ENCODE measurements at places on chromosomes 7 and 10.
A peak's percentile ranks its signal among the peaks of the same experiment; 100 is the strongest.

- DNase-seq, result peak; percentile 75
These were observed 24.9 kb downstream of the NUDT1 start for GRCh38 chr7:2266911-2267310.

DNA sequence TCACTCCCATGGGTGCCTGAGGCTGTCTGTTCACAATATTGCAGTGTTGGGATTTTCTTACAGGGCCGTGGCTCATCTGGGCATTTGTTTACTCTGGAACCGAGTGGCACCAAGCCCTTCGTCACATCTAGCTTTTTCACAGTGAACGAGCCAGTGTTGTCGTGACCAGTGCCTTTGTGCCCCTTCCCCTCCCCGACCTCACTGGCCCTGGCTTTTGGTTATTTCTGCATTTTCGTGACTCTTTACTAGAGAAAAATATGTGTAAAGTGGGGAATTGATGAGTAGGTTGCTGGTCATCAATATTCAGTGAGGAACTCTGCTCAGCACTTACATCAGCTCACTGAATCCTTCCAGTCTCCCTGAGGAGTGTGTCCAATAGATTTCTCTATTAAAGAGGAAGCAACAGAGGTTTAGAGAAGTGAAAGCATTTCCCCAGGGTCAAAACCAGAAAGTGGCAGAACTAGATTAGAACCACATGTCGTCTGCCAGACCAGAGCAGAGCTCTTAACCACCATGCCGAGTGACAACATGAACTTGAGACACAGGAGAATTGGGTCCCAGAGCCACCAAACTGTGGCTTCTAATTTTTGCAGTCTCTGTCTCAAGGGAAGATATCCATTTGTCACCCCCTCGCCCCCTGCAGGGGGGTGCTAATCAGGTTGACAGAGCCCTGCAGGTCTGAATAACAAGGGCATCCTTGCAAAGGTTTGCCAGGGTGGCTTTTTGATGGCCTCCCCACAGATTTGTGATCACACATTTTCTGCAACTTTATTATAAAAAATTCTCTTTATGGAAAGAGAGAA, 125.3 kb downstream of the CHN2 start:
- no peak for DNase-seq

GRCh38 chr10:5732141-5732540, 47.5 kb downstream of the TASOR2 start:
- no peak for DNase-seq

DNA sequence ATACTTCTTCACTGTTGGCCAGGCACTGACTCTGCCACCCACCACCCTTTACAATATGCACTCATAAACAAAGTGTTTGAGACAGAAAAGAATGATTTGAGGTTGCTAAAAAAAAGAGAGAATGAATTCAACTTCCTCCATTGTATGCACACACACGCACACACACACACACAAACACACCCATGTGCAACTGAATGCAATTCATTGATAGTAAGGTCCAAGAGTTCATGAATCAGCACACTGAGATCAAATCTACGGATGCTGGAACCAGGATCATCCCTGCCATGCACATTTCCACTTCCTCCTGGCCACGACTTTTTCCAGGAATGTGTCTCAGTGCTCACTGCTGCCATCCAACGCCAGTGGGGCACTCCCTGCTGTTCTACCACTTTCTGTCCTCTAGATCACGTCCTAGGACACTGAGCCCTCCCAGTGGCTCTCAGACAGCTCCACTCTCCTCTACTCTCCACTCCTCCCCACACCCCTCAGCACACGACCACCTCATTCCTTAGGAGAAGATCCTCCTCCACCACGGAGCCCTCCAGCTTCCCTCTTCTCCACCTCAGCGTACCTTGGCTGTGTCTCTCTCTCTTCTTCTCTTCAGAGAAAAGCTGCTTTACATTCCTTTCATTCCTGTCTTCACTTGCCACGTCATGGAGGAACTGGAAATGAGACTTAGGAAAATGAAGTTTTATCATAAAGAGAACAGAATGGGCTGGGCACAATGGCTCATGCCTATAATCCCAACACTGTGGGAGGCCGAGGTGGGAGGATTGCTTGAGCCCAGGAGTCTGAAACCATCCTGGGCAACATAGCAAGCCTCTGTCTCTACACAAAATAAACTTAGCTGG, 12.0 kb upstream of the TMEM213 start:
- DNase-seq, result no peak

DNA sequence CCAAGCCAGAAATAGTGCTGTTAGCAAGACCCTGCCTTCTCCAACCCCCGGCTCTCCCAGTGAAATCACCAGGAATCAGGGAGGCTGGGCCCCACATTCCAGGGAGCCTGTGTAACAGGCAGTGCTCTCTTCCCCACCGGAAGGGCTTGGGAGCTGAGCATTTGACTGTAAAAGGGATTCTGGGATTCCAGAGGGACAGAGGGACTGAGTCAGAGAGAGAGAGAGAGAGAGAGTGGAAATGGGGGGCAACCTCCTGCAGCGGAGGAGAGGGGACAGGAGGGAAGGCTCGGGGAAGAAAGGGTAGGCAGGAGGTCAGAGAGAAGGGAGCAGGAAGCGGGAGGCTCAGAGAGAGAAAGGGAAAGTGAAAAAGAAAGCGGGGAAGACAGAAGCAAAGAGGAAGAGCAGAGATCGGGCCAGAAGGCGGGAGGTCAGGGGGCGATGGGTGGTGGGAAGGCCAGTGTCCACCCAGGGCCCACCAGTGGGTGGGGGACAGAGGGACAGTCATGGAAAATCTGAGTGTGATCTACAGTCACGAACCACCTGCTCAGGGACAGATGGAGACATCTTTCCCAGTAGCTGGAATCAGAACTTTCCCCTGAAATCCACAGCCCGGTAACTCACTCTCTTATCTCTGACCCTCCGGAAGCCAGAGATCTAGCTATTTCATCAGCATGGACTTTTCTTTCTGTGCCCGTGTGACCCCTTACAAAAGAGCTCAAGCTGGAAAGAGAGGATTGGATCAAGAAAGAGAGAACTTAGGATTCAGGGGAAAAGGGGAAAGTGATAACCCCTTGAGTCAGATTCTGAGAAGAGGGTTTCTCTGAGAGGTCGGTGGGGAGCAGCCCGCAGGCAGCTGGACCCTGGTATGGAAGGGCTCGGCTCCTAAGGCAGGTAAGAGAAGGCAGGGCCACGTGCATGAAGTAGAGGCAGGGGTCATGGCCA, 4.6 kb upstream of the SERPINE1 start:
- peak; percentile 99 for DNase-seq

GRCh38 chr7:1078519-1078918, 9.4 kb upstream of the GPER1 start:
- no peak for DNase-seq

- DNase-seq, result no peak
These were observed 928 bp downstream of the COMTD1 start for GRCh38 chr10:75234683-75235374.

- no peak for DNase-seq
These were observed 137.0 kb upstream of the RET start for GRCh38 chr10:42939685-42940366.

DNA sequence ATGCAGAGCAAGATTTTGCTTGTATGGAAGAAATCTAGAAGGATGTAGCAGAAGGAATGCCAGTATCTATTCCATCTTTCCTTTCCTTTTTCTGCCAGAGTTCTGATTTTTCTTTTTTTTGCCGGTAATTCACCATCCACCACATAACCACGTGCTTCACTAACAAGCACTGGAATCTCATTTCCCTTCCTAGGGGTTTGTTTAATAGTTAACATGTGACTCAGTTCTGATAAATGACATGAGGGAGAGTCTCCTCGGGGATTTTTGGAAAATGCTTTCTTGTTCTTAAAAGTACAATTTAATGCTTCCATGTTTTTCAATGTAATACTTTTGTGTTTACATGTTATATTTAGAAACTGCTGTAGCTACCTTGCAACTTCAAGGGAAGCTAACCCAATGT, 590.2 kb downstream of the SH2D4B start:
- DNase-seq, result no peak

GRCh38 chr10:100889546-100889945, 23.2 kb upstream of the SLF2 start:
- no peak for DNase-seq

DNA sequence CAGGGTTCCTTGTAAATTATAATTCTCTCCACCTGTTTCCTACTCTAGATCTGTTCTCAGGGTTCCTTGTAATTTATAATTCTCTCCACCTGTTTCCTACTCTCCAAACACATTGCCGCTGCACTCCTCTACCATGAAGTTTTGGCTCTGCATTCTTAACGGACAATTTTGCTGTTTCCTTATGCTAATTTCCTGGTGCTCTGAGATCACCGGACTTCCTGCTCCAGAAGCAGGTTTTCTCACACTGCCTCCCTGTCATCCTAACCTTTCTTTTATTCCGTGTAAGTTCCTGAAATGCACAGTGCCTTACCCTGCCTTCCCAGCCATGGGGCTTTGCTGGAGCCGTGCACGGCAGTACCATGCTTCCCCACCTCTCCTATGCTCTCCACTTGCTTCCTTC, 256.8 kb downstream of the PLXNA4 start:
- DNase-seq, result no peak
